NCI-H524 treated with DMSO at 0.1 percent for 48 hours (cell line): ENCODE measurements at places on chromosomes 12 and 14.
A peak's percentile ranks its signal among the peaks of the same experiment; 100 is the strongest.

GRCh38 chr14:58353516-58354299 is 42.0 kb upstream of the TOMM20L start:
- DNase-seq, result no peak

DNA sequence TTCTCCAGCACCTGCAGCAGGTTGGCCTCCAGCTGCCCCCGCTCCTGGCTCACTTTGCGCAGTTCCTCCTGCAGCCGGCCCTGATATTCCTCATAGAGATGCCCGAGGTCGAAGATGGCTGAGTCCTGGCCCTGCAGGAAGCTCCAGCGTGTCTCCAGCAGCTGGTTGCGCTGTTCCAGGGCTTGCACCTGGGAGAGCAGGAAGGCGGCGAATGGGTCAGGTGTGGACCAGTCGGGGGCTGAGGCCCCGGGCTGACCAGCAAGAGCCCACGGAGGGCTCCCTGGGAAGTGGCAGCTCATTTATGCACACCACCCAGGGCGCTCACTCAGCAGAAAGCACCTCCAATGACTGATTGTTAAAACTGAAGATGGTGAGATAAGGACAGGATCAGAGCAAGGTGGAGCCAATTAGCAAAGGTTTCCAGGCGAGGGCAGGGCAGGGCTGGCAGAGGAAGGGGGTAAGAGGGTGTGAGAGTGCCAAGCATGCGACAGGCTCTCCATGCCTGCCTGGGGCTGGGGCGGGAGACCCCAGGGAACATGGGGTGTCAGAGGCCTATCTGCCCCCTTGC is 6.3 kb downstream of the KRT80 start:
- no peak for DNase-seq

- DNase-seq, result peak; percentile 30
Measured at GRCh38 chr12:62631471-62632410, 165.1 kb downstream of the MON2 start.

GRCh38 chr14:72643317-72643801 is 250.5 kb downstream of the DPF3 start:
- peak; percentile 95 for DNase-seq

- DNase-seq, result no peak
Measured at GRCh38 chr12:26705851-26706250, 127.1 kb downstream of the ITPR2 start.
